Renal pelvis (tissue), 12 donors: ENCODE measurements at places on chromosomes 6 and 20.

GRCh38 chr20:50957276-50957675 lies 1.1 kb downstream of the DPM1 start:
- DNase-seq, result no peak

DNA sequence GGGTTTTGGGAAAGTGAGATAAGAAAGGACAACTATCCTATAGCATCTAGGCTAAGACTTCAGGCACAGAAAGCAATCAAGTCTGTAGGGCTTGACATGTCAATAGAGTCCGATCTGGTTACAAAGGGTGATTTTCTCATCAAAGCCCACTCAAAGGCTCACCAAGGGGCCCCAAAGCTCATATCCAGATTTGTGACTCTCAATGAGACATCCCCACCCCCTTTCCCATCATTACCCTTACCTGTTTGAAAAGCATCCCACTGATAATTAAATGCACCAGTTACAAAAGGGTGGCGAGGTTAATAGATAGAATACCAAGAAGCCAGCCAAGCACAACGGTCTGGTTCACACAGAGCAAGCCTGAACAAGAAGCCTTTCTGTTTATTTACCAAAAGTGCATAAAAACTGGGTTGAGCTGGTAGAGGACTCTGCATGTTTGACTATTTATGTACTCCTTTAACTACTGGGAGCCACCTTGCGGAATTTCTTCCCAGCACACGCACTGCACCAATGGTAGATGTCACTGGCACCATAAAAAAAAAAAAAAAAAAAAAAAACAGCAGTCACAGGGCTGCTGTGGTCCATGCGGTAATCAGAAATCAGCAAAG lies 6.1 kb downstream of the JAG1 start:
- DNase-seq, result no peak

GRCh38 chr6:86712039-86712438 lies 225.3 kb upstream of the HTR1E start:
- DNase-seq, result no peak

- no peak for DNase-seq
Measured at GRCh38 chr6:5764401-5764955, 242.2 kb downstream of the NRN1 start.

GRCh38 chr6:125001684-125002405 lies 39.6 kb downstream of the RNF217 start:
- no peak for DNase-seq

DNA sequence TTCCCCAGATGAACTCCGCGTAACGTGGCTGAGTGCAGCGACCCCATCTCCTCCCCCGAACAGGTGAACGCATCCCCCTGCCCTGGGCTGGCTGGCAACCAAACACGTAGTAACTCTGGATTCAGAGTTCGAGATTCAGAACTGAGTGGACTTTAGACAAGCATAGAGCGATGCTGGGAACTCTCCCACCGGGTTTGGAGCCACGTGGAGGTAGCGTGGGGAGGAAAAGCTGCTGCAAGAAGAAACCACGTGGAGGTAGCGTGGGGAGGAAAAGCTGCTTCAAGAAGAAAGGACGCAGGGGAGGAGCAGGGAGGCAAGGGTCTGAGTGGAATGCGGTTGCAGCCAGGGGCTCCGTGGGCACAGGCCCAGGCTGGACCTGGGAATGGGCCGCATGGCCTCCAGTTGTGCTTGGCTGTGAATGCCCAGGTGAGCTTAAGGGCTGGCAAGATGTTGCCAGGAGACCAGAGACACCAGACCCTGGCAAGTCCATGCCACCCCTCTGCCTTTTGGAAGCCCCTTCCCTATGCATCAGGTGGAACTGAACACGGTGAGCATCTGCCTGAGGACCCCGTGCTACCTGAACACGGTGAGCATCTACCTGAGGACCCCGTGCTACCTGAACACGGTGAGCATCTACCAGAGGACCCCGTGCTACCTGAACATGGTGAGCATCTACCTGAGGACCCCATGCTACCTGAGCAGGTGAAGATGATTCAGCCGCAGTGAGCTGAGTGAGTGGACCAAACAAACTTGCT lies 118.0 kb upstream of the FRMD1 start:
- no peak for DNase-seq

DNA sequence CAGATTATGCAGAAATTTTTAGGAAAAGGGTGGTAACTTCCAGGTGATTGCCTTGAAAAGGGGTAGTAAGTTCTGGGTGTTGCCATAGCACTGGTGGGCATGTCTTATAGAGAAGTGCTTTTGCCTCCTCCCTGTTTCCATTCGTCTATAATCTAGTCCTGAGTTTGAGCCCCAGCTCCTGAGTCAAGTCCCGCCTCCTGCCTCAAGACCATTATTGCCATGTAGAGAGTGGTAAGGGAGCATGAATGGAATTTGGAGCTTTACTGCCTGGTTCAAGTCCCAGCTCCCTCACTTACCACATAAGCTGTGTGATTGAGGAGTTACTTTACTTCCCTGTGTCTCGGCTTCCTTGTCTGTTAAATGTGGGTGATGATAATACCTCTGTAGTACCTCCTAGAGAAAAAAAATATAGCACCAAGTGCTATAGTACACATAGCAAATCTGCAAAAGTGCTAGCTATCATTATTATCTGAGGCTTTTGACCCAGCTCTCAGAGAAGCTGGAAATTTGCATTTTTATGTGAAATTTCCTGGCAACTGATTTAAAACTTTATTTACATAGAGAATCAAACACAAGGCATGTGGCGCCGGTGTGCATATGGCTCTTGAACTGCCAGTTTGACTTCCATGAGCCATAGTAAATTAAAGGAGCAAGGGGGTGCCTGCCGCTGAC lies 36.0 kb downstream of the TGM6 start:
- DNase-seq, result no peak

DNA sequence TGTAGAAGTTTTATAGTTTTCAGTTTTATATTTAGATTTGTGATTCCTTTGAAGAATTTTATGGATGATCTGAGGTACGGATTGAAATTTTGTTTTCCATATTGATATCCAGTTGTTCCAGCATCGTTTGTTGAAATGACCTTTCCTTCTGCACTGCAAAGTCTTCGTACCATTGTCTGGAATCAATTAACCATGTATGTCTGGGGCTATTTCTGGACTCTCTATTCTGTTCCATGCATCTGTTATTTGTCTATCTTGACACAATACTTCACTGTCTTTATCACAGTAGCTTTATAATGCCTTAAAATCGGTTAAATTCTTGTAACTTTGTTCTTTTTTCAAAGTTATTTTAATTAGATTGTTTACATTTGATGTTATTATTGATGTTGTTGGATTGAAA lies 154.9 kb downstream of the FARS2 start:
- no peak for DNase-seq

GRCh38 chr20:53036992-53037391 lies 64.8 kb downstream of the TSHZ2 start:
- DNase-seq, result no peak

DNA sequence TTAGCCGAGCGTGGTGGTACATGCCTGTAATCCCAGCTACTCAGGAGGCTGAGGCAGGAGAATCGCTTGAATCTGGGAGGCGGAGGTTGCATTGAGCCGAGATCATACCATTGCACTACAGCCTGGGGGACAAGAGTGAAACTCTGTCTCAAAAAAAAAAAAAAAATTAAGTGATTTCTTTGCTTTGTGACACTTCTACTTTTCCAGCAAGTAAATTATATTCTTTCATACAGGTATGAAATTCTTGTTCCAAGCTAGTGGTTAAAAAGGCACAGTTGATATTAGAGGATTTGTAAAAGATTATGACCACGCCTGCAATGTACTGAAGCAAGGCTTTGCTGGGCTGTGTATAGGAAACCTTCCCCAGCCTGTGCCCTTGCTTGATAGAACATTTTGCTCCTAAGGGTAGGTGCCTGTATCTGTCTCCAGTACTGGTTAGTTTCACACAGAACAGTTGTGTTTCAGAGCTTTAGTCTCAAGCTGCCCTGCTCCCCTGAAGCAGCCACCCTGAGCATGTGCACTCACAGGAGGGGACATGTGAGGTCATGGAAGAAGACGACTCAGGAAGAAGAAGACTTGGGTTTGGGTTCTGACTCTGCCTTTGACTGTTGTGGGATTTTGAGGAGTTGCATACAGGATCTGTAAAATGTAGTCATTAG lies 10.2 kb downstream of the PTPN1 start:
- no peak for DNase-seq

DNA sequence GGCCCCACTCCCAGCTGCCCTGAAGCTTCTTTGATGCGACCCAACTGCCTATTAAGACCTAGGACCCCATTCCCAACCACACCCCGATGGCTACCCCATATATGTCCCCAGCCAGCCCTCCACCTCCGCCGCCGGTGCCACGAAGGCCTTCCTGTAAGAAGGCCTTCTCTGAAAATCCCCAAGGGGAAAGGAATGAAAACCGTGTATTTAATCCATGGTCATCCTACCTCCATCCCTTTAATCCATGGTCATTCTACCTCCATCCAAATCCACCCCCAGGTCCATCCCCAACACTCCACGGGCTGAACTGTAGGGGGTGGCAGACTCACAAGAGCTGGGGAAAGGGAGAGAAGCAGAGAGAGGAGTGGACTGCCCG lies 545 bp upstream of the VSX1 start:
- no peak for DNase-seq

DNA sequence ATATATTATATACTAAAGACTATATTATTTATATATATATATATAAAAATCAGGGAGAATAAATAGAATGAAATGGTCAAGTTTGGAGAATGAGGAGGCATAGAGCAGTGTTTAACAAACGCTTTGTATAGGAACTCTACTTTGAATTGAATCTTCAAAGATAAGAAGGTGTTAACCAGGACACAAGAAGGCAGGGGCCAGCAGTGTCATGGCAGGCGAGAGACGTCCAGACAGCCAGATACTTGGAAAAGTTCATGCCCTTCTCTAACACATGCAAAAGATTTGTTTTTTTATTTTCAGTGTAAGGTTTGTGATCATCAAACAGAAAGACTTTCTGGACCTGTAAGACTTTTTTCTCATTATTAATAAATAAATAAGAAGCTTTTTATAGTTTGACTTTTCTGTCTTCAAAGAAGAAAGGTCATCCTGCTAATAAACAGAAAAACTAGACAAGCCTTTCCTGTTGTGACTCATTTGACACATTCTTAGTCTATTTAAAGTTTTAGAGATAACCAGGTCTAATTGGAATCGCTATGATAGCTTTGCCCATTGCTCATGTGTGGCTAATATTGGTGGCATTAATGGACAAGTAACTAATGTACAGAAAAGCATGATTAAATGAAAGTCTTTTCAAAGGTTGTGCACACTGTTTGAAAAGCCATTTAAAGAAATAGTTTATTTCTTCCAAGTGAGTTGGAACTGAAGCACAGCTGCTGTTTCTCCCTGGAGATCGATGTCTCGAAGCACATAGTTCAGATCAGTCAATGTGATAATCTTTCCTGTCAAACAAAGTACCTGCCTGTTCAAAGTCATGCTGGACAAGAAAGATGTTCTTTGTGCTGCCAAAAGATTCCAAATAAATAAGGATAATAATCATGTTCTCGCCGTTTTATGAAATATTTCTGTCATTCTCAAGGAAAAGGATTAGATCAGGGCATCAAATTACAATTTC lies 420.4 kb upstream of the OPRM1 start:
- DNase-seq, result no peak

GRCh38 chr20:34637245-34638038 lies 39.5 kb downstream of the PIGU start:
- DNase-seq, result no peak

DNA sequence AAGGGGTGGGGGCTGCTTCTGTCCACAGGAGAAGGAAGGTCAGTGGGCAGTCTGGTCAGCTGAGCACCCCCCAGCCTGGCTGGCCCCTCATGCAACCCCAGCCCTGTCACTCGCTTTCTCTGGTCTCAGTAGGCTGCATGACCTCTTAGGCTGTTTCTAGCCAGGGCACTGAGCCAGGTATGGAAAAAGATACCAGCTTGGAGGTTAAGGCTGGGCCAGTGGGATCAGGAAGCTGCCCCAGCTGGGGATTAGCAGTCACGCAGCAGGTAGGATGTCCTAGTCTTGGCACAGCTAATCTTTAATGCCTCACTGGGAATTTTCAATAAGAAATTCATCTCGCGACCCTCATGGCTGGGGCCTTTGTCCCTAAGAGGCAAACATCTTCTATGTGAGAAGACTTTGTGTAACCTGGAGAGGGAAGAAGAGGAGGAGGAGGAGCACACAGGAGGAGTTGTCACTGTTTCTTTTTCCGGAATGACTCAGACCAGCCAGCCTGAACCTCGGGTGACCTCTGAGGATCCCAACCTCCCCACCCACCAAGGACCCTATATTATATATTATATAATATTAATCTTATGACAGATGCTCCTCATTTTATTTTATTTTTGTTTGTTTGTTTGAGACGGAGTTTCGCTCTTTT lies 2.4 kb upstream of the BPIFA2 start:
- DNase-seq, result no peak

- DNase-seq, result no peak
Measured at GRCh38 chr6:5081955-5082354, 3.2 kb upstream of the PPP1R3G start.

DNA sequence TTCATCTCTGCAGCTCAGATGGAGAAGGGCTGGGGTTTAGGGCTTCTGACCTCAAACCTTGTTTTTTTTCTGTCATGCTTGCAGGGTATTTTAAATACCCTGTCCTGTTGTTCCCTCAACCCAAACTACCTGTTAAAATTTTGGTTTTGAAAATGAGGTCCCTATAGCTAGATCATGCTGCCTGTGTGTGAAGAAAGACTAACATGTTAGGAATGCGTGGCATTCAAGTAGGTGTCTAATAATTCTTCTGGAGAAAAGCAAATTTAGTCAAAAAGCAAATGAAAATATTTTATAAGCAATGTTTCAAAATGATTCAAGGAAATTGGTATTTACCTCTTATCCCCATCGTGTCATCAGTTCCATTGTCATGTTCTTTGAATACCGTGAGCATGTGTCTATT lies 77.2 kb upstream of the C20orf144 start:
- DNase-seq, result no peak

DNA sequence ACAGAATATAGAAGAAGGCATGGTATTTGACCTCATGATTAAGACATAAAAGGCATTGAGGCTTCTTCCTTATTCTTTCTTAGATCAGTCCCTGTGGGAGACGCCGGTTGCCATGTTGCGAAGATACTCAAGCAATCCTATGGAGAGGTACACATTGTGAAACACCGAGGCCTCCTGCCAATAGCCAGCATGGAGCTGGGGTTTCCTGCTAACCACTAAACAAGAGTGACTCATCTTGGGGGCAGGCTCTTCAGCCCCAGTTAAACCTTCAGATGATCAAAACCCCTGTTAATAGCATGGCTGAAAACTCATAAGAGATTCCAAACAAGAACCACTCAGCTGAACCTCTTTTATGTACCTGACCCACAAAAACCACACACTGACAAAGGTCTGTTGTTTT lies 478.8 kb downstream of the CD83 start:
- no peak for DNase-seq

- DNase-seq, result no peak
Measured at GRCh38 chr6:154234019-154234772, 122.4 kb downstream of the IPCEF1 start.

- DNase-seq, result no peak
Measured at GRCh38 chr6:31585491-31585890, 586 bp upstream of the LST1 start.

DNA sequence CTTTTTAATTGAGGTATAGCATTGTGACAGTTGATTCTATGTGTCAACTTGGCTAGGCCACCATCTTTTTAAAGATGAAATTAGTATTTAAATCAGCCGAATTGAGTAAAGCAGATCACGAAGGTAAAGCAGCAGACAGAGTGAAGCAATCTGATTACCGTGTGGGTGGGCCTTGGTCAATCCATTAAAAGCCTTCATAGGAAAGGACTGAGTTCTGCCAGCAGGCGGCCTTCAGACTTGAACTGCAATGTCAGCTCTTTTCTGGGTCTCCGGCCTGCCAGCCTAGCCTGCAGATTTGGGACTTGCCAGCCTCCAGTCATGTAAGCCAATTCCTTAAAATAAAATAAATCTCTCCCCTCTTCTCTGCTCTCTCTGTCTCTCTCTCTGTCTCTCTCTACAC lies 22.4 kb upstream of the TGM2 start:
- no peak for DNase-seq

GRCh38 chr20:60268491-60268890 lies 310.3 kb downstream of the CDH26 start:
- DNase-seq, result no peak
